ENCODE measurements at places on chromosomes 12 and 14.

DNA sequence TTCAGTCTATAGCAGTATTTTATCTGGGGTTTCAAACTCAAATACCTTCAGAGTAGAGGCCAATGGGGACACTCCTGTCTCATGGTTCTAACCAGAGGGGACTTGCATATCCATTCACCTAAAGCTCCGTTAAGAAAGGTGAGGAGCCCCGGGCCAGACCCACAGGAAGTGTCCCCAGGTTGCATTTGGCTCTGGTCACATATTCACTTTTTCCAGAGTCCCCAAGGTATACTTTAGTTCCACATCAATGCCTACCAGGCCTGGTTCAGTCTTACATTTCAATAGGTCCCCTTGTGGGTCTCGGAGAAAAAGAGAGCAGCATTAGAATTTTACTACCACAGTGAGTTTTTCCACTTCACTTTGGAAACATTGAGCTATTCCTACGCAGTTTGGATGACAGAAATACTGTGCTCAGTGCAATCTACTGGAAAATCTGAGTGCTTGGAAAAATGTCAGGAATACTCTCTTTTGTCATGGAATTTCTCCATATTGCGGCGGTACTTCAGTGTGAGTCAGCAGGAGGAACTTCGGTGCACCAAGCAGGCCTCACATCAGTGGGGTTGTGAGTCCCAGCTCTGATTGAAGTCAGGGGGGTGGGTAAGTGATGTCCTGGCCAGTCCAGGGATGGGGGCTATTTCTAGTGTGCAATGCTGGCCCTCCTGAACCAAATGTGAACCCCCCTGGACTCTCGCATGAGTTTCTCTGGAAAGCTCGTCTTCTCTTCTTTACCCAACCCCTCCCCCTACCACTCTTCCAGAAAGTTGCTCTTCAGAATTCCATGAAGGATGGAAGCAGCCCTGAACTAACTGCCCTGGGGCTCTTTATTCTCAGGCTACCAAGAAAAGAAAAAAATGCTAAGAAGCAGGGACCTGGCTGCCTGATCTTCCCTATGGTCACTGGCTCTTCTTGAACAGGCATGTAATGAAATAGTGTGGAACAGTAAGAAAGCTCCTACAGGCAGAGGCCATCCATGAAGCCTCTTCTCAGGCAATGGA lies 184.7 kb downstream of the PRKCH start:
- DNase-seq: no peak

- DNase-seq: no peak
These were observed 56.4 kb downstream of the MON2 start for GRCh38 chr12:62522984-62523383.

DNA sequence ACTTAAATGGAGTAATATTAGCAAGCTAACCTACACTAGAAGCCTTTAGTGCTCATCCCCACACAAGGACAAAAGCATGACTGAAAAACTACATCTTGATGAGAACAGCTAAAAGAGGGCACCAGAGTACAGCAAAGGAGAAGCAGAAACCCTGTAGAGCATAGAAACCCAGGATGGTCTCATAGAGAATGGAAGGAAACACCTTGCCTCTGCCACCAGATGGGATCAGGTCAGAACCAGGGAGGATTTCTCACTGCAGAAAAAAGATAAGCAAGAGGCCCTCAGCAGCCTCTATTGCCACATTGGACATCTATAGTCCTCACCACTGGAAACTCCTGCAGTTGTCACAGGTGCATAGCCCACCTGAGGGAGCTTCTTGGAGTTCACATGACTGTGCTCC lies 13.6 kb upstream of the ZNF705A start:
- no peak for DNase-seq

GRCh38 chr14:64696355-64696857 lies 7.8 kb upstream of the PLEKHG3 start:
- no peak for DNase-seq

DNA sequence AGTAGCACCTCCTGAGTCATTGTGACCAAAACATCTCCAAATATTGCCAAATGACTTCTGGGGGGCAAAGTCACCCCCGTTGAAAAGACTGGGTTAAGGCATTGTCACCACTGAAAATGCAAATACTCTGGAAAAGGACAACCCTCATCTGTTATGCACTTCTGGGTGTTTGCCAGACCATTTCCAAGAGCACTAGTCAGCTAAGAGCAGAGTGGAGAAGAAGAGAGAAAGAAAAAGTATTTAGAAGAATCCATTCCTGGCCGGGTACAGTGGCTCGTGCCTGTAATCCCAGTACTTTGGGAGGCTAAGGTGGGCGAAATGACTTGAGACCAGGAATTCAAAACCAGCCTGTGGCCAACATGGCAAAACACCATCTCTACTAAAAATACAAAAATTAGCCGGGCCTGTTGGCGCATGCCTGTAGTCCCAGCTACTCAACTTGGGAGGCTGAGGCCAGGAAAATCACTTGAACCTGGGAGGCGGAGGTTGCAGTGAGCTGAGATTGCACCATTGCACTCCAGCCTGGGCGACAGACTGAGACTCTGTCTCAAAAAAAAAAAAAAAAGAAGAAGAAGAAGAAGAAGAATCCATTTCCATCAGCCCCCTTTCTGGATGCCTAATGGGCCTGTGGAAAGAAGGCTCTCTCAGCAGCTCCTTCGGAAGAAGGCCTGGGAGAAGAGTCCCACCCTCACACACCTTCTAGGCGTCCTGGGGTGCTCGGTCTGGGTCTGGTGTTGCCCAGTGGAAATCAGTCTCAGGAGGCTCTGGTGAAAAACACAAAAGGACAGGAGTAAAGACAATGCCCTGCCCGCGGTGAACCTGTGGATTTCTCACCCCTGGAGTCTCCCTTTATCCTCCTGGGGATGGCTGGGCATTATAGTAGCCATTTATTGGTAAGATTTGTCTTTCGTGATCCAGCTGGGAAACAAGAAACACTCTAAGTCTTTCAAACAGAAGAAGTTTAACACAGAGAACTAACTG lies 3.5 kb upstream of the LTBR start:
- DNase-seq: no peak

DNA sequence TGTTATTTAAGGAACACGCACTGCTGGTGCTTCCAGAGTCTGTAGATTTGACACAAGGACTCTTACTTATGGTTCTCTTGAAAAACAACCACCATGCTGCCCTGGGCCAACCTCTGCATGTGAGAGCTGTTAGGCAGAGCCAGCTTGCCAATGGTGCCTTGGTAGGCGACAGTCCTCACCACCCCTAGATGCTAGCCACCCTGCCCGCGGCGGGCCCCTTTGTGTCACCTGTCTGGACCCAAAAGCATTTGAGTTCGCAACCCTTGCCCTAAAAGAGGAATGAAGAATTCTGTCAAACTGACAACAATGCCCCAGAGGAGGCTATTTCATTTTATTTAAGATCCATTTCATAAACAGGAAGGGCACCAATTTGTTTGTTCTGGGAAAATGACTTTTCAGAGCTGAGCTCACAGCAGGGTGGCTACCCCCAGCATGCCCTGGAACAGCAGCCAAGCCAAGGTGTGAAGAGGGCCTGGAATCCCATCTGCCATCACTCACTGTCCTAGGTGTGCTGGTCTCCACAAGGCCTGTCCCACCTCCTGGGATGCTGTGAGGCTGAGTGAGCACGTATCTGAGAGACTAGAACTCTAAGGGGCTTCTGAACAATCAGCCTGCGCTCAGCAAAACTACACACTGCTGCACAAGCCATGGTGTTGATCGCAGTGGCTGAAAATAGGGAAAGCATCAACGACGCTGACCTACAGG lies 63.8 kb upstream of the FZD10 start:
- DNase-seq: no peak

GRCh38 chr14:94225460-94226378 lies 51.6 kb downstream of the PPP4R4 start:
- DNase-seq: peak; percentile 3

- no peak for DNase-seq
These were observed 77.9 kb downstream of the ST8SIA1 start for GRCh38 chr12:22256605-22257004.
